T follicular helper cell (primary cell): ENCODE measurements at places on chromosomes 5 and 9.

DNA sequence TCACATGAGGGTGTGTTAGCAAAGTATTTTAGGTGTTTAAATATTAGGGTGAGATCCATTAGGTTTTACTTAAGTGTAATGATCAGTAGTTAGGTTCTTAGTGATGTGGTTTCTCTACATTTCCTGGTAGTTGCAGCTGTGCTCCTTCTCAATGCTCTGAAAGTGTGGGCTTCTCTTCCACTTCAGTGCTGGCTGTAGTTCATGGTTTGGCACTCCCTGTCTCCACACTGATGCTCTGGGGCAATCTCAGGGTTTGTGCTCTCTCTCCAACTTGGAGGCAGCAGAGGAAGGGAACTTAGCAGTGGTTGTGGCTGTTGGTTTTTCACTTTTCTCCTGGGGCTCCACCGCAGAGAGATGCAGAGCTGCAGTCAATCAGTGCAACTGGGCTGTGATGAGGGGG lies 507.5 kb downstream of the TMEM232 start:
- no peak for DNase-seq

GRCh38 chr9:27339661-27340284 lies 42.8 kb upstream of the EQTN start:
- no peak for DNase-seq

DNA sequence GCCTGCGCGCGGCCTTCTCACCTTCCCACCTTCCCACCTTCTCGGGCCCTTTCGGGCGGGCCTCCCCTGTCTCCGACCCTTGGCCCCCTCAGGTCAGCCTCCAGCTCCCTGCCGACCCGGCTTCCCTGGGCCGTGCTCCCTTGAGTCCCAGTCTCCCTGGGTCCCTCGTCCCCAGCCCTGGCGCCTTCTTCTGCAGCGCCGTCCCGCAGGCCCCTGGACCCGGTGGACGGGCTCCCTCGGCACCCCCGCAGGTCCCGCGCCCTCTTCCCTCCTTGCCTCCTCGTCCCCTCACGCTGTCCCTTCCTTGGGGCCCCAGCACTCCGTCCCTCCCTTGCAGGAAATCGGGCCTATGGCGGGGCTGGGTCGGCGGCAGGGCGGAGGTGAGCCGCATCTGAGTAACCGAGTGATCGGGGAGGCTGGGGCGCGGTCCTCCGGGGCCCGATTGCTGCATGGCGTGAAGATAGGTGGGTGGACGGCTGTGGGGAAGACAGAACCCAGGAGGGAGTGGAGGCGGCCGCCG lies 7.6 kb downstream of the ARPC5L start:
- DNase-seq = no peak

DNA sequence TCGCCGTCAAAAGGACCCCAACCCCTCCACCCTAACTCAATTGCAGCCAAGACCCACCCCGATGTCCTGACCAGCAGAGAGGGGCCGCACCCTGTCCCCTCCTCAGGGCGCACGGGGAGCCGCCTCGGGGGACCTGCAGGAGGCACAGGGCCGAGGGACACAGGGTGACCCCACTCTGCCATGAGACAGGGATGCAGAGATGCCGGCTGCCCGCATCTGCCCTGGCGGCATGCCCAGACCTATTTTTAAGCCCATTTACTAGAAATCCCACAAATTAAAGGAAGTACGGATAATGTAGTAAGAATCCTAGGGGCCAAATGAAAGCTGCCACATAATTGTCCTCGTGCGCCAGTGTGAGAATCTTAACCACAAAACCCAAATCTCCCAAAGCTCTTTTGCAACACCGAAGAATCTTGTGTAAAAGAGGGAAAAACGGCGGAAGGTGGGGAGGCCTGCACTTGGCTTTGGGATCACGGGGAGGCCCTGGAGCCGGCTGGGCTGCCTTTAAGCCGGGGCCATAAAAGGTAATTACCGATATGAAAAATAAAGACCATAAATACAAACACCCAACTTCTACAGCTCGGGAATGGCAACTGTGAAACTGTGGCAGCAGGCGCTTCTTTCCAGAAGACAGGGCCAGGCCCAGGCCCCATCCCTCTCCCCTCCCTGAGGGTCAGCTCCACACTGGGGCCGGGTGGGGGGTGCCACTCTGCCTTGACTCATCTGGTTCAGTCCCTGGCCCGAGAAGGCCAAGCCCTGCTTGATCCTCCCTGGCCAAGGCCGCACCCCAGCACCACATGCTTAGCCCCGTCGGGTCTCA lies 35.0 kb downstream of the NACC2 start:
- no peak for DNase-seq

GRCh38 chr9:19223724-19224123 lies 6.8 kb upstream of the DENND4C start:
- no peak for DNase-seq
